Brain (organoid and tissue), 16 donors: ENCODE measurements at places on chromosomes 13 and 19.

- DNase-seq = no peak
Measured at GRCh38 chr13:74633734-74634133, 499.5 kb upstream of the KLF12 start.

- DNase-seq = peak; percentile 12
Measured at GRCh38 chr19:10797541-10798256, 38.3 kb downstream of the TMED1 start.

GRCh38 chr19:8578642-8579265 is 1.5 kb upstream of the MYO1F start:
- peak; percentile 86 for DNase-seq

GRCh38 chr13:100409132-100409531 is 179.5 kb downstream of the GGACT start:
- no peak for DNase-seq

GRCh38 chr19:13195678-13196077 is 45.5 kb downstream of the IER2 start:
- DNase-seq = no peak

DNA sequence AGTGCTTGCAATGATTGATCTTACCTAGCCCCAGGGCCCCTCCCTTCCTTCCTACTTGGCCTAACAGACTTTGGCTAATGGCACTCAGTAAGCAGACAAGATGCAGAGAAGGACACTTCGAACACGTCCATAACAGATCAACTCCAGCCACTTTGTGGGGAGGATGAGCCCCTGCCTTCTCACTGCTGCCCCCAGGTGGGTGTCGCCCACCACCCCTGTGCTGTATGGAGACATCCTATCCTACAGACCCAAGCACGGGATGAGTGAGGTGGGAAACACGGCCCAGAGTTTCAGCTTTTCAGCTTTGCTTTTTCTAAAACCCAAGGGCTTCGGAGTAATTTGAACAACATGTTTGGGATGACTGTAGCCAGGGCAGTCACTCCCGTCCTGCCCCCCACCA is 5.5 kb downstream of the SLC7A1 start:
- no peak for DNase-seq

DNA sequence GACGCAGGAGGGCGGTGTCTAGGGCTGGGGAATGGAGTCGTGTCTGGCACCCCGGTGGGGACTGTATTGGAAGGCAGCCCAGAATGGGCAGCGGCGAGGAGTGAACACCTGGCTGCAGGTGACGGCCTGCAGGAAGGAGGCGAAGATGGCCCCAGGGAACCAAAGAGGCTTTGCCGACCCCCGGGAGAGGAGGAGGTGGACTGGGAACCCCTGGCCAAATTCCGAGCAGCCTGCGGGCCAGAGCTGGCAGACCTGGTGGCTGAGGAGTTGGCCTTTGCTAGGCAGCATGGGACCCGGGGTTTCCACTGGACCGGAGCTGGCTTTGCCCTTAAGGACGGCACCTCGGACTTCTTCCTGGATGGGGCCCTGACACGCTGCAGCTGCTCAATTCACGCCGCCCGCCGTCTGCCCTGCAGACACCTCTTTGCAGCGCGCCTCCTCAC is 25.9 kb downstream of the ZSWIM9 start:
- no peak for DNase-seq

GRCh38 chr19:3276341-3276799 is 51.9 kb downstream of the CELF5 start:
- DNase-seq = no peak

DNA sequence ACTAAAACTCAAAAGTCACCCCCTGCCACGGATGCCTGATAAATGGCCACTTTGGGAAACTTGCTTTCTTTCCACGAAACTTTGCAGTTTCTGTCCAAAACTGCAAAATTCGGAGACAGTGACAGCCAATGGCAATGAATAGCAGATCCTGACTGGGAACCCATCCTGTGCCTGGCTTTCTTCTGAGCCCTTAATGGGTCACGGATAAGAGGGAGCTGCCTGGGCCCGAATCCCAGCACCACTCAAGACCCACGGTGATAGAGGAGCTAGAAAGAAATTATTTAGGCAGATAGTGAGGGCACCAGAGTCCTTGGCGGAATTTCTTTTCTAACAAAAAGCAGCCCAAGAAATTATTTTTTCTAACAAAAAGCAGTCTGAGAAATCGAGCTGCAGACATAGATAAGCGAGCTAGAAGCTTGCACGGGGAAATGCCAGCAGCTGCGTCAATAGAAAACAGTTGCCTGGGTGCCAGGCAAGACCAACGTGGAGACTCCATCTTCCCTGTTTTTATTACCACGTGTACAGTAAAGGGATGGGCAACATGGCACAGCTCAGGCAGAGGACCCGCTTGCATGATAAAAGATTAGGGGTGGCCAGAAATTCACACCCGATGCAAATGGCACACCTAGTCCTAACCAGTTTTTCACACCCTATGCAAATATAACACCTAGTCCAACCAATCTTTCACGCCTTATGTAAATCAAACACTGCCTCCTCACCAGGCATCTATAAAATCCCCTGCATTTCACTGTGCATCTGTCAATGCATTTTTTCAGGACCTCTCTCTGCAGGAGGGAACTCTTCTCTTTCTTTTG is 7.1 kb upstream of the HSH2D start:
- peak; percentile 13 for DNase-seq

- DNase-seq = peak; percentile 71
Measured at GRCh38 chr19:33125929-33126388, 6.0 kb upstream of the WDR88 start.

DNA sequence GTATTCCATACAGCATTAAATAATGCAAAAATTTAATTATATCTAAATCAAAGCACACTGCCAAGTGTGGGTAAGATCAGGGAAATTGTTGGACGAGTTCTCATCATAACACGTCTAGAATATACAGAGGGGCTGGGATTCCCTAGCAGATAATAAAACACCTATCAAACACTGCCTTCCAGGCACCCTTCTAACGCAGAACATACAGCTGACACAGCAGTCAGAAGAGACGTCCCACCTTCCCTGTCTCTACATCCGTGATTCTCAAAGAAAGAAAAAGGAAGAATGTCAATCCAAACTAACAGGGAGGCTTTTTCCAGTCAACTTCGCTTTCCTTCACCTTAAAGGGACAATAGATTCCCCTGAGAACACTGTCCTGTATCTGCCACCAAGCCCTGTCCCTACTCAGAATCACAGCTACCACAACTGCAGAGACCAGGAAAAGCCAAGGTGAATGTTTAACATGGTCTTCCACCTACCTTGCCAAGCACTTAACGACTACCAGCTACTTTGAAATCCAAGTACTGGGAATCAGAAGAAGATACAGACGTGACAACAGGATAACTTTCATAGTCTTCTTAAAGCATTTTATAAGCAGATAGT is 38.5 kb downstream of the TBC1D4 start:
- DNase-seq = no peak

GRCh38 chr13:24313439-24313838 is 4.1 kb downstream of the C1QTNF9 start:
- DNase-seq = peak; percentile 49

DNA sequence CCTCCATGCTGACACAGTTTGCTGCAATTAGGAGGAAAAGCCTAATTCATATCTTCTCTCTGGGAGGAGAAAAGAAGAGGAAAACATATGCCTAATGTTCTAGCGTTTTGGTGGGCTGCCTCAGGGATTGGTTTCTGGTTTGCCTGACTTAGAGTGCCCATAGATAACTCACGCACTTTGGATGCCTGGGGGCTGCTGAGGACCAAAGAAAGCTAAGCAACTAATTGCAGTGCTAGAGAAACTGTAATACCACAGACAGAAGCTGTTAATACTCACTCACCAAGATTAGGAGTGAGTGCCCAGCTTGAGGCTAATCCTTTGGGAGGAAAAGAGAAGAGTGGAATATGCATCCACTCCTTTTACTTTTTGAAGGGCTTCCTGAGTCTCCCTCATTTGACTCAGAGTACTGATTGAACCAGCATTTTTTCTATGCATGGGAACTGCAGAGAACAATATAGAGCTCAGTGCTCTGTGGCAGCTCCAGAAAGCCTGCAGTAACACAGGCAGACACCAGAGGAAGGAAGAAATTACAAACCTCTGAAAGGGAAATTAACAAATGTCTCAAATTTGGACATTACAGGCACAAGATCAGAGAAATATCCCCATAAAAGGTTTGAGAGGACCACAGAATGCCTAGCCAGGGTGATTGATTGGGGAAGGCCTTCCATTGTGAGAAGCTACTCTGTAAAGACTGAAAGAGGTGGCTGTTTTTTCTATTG is 666.4 kb downstream of the OLFM4 start:
- DNase-seq = no peak

DNA sequence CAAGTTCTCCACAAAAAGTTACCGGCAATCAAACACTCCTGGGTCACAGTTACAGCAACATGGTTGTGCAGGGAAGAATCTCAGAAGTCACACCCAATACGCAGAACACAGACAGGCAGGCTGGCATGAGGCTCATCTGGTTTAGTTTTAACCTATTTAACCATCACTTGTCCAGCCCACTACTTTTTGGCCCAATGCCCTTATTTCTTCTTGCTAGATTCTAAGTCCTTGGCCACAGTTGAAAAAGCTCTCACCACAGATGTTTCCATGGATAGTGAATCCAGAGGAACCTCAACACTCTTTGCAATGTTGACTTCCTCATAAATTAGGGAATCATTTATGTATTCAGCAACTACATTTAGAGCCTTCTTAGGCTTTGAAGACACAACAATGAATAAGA is 50.7 kb upstream of the FNDC3A start:
- no peak for DNase-seq
